ENCODE measurements at places on chromosomes 6 and 20.

DNA sequence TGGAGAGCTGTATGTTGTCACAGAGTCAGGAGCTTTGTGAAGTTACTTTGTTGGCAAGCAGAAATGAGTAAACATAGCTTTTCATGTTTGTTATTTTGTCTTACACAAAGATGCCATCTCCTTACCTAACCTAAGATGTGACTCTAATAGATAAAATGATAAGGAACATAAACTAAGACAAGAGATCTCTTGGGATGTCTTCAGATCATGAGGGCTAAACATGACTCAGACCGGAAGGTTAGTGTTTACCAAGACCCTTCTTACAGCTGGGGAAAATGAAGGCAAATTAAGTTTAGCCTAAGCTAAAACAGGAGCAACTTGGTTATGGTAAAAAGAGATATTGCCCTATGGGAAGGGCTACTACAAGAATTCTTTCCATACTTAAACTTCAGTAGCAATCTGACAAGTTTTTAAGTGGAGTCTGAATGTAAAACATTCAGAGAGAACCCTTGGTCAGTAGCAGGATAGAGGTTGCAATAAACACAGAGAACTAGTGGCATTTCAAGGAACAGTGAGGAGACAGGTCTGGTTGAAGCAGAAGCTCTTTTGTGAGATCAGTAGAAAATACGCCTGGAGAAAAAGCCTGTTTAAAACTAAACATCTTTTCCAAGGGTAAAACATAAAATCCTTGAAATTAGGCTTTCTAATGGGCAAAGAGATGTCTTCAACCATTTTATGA lies 29.9 kb downstream of the SGK1 start:
- no peak for DNase-seq

DNA sequence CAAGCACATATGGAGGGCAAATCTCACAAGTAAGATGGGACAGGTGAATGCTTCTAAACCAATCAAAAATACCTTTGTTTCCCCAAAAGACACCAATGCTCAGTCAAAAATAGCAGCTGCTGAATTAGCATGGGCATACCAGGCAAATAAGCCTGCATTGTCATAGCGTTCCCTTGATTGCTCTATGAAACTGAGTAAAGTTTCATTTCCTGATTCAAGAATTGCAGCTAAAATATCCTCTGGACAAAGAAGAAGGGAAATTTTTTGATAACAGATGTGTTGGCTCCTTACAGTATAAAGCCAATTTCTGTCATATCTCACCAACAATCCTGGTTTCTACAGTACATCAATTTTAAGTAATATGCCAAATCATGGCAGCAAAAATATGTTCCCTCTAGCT lies 3.3 kb upstream of the TMEM14A start:
- no peak for DNase-seq

DNA sequence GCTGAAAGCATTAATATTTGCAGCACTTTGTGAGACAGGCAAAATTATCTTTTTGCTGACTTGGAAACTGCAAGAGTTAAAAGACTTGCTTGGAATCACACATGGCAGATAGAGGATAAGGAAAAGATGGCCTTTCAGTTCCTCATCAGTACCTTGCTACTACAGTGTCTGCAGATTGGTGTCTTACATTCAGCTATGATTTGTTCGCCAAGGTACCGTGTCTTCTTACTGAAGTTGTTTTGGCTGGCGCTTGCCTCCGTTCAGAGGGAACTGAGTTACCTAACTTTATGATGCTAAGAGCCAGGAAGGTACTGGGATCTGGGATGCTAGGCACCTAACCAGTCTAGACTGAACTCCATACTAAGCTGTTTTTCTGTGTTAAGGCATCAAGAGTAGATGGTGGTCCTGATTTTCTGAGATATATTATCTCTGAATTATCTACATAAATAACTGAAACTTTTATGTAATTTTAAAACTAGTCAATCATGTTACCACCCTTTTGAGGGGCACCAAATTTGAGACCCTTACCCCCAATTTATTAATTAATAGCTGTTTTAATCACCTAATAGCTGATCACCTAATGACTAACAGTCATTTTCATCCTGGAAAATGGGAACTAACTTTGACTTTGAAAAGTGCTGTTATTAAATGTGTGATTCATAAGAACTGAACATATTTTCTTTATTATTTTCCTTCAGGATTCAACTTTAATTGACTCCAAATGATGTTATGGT lies 2.5 kb downstream of the WTAP start:
- no peak for DNase-seq

GRCh38 chr6:75024828-75025227 lies 181.0 kb downstream of the COL12A1 start:
- no peak for DNase-seq

DNA sequence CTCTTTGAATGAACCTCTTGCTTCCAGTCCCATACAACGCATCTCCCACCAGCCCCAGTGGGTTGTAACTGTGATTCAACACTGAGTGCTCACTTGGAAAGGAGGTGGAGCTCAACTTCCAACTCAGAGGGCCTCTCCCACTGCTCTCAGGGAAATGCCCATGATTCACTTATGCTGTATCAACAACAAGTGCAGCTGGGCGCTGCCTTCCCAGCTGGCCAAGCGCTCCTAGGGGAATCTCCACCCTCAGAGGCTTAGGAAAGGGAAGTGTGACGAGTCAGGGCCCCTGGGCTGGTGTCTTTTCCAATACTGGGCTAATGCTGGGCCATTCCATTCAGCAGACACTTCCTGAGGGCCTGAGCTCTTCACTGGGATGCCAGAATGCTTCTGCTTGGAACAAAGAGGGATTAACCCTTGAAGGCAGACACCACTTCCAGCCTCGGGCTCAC lies 8.1 kb upstream of the OCSTAMP start:
- no peak for DNase-seq

- DNase-seq: no peak
Measured at GRCh38 chr20:53611449-53611894, 17.8 kb upstream of the ZNF217 start.

GRCh38 chr20:62134735-62135231 lies 8.4 kb downstream of the PSMA7 start:
- DNase-seq: no peak

DNA sequence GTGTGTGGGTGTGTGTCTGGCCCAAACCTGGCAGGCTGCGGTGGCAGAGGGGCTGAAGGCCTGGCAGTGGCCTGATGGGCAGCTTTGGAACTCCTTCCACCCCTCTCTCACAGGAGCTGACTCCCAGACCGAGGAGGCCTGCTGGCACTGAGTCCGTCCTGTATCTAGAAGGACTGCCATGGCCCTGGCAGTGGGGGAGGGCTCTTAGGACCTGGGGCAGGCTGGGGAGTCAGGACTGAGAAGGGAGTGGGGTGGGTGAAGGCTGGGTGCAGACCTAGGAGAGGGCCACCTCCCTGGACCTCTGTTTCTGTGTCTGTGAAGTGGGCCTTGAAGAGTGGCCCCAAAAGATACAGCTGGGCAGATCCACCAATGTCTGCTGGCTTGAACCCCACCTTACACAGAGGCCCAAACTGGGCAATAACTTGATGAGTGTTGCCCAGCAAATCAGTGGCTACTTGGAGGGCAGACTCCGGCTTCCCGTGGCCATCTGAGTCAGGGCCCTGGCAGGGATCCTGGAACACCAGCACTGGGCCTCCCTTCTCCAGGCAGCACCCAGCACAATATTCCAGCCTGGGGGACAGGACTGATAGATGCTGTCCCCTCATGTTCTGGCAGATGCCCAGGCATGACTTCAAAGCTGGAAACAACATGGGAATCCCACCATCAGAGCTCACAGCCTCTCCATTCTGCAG lies 46.7 kb upstream of the BLCAP start:
- DNase-seq: no peak

DNA sequence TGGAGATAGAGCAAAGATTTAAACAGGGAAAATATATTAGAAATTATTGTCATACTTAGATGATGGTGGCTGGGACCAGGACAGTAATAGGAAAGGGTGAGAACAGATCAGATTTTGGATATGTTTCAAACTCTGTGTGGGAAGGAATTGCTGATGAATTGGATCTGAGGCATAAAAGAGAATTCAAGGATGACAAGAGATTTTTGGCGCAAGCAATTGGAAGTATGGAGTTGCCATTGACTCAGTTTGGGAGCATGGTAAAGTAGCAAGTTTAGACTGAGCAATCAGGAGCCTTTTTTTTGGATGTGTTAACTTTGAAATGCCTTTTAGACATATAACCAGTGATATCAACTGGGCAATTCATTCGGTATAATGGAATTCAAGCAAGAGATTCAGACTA lies 14.4 kb downstream of the TAB2 start:
- no peak for DNase-seq

GRCh38 chr6:161021543-161021942 lies 30.0 kb downstream of the MAP3K4 start:
- no peak for DNase-seq

DNA sequence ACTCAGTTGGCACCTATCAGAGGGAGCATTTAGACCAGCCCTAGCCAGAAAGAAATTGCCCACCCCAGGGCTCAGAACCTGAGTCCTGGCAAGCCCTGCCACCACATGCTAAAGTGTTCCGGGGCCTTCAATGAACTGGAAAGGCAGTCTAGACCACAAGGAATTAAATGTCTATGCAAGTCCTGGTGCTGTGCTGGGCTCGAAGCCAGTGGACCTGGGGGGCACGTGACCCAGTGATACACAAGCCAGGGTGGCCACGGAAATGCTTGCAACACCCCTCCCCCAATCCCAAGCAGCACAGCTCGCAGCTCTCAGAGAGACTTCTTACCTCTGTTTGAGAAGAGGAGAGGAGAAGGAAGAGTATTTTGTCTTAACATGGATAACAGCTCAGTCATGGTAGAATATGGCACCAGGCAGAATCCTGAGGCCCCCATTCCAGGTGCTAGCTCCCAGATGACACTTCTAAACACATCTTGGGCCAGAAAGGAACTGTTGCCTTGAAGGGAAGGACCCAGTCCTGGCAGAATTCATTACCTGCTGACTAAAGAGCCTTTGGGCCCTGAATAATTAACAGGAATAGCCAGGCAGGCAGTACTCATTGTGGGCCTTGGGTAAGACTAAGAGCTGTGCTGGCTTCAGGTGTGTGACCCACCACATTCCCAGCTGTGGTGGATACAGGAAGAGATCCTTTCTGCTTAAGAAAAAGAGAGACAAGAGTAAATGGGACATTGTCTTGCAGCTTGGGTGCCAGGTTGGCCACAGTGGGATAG lies 111.3 kb downstream of the BTBD9 start:
- no peak for DNase-seq

GRCh38 chr6:912871-913835 lies 220.2 kb upstream of the EXOC2 start:
- DNase-seq: no peak

DNA sequence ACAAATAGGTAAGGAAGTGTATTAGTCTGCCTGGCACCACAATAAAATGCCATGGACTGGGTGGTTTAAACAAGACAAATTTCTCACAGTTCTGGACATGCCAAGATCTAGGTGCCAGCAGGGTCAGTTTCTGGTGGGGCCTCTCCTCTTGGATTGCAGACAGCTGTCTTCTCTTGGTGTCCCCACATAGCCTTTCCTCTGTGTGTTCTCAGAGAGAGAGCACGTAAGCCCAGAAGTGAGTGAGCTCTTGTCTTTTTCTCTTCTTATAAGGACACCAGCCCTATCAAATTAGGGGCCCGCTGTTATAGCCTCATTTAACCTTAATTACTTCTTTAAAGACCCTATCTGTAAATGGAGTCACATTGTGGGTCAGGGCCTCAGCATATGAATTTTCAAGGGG lies 28.3 kb downstream of the SMPDL3A start:
- no peak for DNase-seq

DNA sequence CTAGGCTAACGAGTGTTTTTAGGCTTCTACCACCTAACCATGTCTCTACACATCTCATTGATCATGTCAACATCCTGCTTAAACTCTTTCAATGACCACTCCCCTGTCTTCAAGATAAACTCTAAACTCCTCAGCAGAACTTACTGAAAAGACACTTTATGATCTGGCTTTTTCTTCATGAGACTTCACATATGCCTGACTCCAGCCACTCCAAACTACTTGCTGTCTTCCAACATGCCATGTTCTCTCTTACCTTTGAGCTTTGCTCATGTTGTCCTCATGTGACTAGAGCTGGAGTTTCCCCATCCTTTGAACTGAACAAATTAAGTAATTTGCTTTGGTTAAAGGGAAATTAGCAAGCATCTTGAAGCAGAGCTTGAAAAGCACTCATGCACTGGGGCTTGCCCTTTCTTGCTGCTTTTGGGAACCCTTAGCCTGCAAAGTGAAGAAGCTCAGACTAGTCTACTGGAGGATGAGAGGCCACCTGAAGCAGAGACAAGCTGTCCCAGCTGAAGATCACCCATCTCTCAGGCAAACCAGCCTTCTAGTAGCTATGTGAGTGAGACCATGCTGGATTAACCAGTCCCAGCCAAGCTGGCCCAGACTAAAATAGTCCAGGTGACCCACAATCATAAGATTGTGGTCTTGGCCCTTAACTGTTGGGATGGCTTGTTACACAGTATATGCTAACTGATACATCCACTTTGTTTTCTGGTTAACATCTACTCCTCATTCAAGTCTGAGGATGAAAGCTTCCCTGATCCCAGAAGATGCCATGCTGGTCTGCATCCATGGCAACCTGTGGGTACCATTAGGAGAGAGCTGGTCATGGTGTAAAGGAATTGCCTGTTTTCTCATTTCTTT lies 235.8 kb downstream of the GMPR start:
- DNase-seq: peak; percentile 18

DNA sequence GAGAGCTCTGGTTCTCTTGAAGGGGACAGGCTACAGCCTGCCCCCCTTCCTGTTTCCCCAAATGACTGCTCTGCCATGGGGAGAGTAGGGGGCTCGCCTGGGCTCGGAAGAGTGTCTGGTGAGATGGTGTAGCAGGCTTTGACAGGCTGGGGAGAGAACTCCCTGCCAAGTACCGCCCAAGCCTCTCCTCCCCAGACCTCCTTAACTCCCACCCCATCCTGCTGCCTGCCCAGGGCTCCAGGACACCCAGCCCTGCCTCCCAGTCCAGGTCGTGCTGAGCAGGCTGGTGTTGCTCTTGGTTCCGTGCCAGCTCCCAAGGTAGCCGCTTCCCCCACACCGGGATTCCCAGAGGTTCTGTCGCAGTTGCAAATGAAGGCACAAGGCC lies 9.8 kb downstream of the VEGFA start:
- DNase-seq: no peak

Measured in stimulated activated CD4-positive, alpha-beta T cell treated with anti-CD3 and anti-CD28 coated beads, Interleukin-4, amount 100 ng/mL, for 4 hours (primary cell).